Tibial nerve (tissue), 4 donors: ENCODE measurements at places on chromosomes 1 and 21. TPM values are rescaled to one million over a fixed set of nuclear protein-coding genes. Genes with fewer than 3 reads are reported as not detected.

GRCh38 chr1:38046333-38046883 lies at the start of gene POU3F1:
POU3F1 (minus strand) TSS chr1:38046793; CDS start chr1:38046743, 50 bp downstream.
- H3K27ac ChIP-seq, result peak within 1 kb of the TSS; percentile 95
- peak within 1 kb of the TSS; percentile 61 for H3K4me3 ChIP-seq
- peaks cover 4% of the 10 kb centered on the region for H3K36me3 ChIP-seq
- no peaks in the 10 kb centered on the region for H3K27me3 ChIP-seq

- H3K4me1 ChIP-seq, result no peaks in the 10 kb centered on the region
- H3K27me3 ChIP-seq, result no peaks in the 10 kb centered on the region
- H3K36me3 ChIP-seq, result no peaks in the 10 kb centered on the region
- no peak for DNase-seq
Measured at GRCh38 chr1:165456114-165456513, 11.2 kb upstream of the RXRG start.

DNA sequence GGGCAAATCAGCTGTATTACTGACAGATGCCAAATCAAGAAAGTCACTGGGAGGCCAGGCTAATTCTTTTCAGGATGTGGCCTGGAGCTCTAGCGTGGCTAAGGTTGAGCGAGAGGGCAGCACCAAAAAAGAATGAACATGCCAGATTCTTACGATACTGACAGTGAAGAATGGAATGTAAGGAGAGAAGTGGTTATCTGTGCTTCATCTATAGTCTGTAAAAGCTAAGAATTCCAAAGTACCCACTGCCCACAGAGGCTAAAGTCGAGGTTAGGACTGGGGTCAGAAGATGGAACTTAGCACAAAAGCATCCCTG lies 32.7 kb downstream of the TFAP2E start:
- no peak overlapping the region for H3K4me3 ChIP-seq
- H3K36me3 ChIP-seq, result no peaks in the 10 kb centered on the region
- DNase-seq, result no peak
- H3K27me3 ChIP-seq, result no peaks in the 10 kb centered on the region
- no peak overlapping the region for H3K27ac ChIP-seq

CELA2B gene
- total RNA-seq, result not detected
